Activated CD4-positive, alpha-beta T cell treated with anti-CD3 and anti-CD28 coated beads, Interleukin-2, amount 50 U/mL, for 24 hours (primary cell): ENCODE measurements at places on chromosomes 12 and 14.

GRCh38 chr12:49541911-49542505 lies 3.2 kb downstream of the KCNH3 start:
- DNase-seq: no peak

DNA sequence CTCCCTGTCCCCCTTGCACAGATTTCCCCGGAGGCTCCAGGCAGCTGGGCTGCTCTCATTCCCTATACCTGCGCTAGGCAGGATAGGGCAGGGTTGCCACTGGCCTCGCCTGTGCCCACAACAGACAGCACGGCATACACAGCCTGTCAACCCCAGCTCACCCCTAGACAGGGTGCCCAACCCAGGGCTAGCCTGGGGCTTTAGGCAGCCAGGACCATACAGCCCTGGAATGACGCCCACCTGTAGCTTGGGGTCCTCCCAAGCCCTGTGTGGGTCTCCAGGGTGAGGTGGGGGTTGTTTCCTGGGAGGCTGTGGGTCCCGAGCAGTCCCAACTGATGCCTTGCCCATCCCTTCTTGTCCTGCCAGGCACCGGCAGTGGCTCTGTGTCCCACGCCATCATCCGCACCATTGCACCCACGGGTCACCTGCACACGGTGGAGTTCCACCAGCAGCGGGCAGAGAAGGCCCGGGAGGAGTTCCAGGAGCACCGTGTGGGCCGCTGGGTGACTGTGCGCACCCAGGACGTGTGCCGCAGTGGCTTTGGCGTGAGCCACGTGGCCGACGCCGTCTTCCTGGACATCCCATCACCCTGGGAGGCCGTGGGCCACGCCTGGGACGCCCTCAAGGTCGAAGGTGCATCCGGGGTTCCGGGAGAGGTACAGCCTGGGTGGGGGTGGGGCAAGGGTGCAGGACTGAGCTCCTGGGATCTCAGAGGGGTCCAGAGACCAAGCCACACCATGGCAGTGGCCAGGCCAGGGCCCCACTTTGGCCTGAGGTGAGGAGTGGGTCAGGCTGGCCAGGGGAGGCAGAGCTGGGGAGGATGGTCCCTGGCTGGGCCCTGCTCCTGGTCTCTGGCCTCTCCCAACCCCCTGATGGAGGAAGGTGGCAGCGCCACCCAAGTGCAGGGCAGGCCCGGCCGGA lies 3.5 kb downstream of the TRMT61A start:
- DNase-seq: no peak

- no peak for DNase-seq
Observed at GRCh38 chr12:71654200-71654599, 9.4 kb downstream of the ZFC3H1 start.

- DNase-seq: no peak
Observed at GRCh38 chr14:103115845-103116572, 7.3 kb upstream of the TNFAIP2 start.

DNA sequence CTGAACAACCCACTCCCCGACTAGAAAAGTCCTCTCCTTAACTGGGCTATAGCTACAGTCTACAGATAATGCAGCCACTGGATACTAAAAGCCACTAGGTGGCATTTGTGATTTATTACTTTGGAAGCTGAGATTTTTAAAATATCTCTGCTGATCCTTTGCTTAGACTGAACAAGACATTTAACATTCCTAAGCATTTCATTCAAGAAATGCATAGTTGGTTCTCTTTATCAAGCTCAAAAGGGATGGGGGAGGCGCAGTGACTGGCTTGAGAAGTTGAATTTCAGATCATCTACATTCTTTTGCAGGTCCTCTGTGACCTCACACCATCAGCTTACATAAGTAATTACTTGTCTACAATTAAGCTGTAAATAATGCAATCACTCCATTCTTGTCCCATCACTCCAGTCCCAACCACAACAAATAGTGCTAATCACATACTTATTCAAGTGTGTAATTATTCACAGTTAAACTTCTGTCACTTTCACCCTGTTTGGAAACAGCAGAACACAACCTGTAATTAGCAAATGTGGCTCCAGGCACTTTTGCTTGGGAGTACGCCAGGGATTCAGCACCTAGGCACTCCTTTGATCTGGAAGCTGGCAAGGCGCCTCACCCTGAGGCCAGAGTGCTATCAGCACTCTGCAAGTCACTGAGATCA lies 203.6 kb downstream of the NOVA1 start:
- DNase-seq: no peak

DNA sequence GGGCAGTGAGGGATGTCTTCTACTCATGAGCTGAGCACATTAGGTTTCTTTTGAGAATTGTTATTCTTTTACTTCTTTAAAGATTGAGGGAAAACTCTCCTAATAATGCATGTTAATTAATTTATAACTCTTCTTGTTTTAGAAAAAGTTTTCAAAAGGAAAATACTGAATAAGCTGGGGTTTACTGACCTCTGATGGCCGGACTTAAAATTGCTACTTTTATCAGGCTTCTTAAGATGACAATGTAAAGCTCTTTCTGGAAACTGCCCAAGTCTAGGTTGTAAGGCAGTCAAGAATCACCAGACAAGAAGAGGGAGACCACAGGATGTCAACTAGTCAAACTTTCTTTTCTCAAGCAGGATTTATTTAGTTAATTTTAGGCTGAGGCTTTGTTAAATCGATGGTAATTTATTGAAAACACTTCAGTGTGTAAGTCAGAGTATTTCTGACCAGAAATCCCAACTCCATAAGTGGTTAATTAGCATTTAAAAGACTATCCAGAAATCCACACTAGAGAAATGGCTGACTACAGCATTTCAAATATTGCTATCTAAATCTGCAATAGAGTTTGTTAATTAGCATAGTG lies 82.1 kb downstream of the AVPR1A start:
- DNase-seq: no peak
